ENCODE measurements at places on chromosomes 2 and 18. TPM values are rescaled to one million over a fixed set of nuclear protein-coding genes. Genes with fewer than 3 reads are reported as not detected.

Gene CMPK2
- total RNA-seq = 3.8 TPM

Gene BOLL
- not detected for total RNA-seq

Gene CPO
- 0.16 TPM for total RNA-seq

Gene CABLES1
- 5.7 TPM for total RNA-seq

Gene ITGA4
- 0.60 TPM for total RNA-seq

GRCh38 chr2:43185146-43185545 is 41.3 kb downstream of the ZFP36L2 start:
- no peak for DNase-seq
- H3K27ac ChIP-seq = no peak overlapping the region
- no peak overlapping the region for H3K4me3 ChIP-seq
- H3K4me1 ChIP-seq = no peaks in the 10 kb centered on the region
- no peaks in the 10 kb centered on the region for H3K36me3 ChIP-seq

GRCh38 chr18:63795606-63796005 is 20.4 kb downstream of the SERPINB7 start:
- no peaks in the 10 kb centered on the region for H3K4me1 ChIP-seq
- no peaks in the 10 kb centered on the region for H3K36me3 ChIP-seq
- no peaks in the 10 kb centered on the region for H3K27me3 ChIP-seq
- H3K4me3 ChIP-seq = no peak overlapping the region
- no peak overlapping the region for H3K27ac ChIP-seq

- no peak overlapping the region for H3K27ac ChIP-seq
- no peaks in the 10 kb centered on the region for H3K27me3 ChIP-seq
- no peaks in the 10 kb centered on the region for H3K4me1 ChIP-seq
- H3K36me3 ChIP-seq = no peaks in the 10 kb centered on the region
- no peak overlapping the region for H3K4me3 ChIP-seq
- no peak for DNase-seq
Measured at GRCh38 chr2:22634167-22634566, 750.8 kb upstream of the KLHL29 start.

DNA sequence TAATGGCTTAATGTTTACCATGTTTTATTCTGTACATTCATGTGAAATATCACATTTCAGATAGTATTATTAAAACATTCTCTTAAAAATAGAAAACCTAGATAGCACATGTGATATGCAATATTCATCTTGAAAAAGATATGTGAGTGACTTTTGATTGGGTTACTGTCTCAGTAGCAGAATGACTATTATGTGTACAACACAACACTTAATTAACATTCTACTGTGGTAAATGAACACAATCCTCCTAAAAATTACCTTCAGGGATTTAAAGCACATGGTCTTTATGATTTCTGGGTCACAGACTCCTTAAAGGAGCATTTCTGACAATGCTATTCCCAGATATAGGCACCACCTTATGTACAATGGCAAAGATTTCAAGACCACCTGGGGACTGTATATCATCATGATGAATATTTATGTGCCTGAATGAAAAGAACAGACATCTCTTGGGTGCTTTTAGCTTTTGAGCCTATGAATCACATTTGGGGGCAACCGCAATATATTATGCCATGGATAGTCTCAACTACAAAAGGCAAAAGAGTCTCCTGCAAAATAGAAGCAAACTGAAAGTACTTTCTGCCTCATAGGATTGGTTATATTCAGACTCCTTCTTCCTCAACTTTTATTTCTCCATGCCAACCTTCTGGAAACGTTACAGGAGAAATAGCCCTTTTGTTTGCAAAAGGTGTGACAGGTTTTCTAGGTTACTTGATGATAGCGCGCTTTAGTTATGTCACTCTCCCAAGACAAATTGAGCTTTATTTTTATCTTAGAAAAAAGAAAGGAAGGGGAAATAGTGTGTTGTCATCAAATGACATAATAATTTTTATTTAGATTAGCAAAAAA is 259.0 kb downstream of the CALCRL start:
- H3K4me3 ChIP-seq = no peak overlapping the region
- H3K27me3 ChIP-seq = no peaks in the 10 kb centered on the region
- H3K36me3 ChIP-seq = no peaks in the 10 kb centered on the region
- H3K27ac ChIP-seq = no peak overlapping the region
- no peaks in the 10 kb centered on the region for H3K4me1 ChIP-seq

DNA sequence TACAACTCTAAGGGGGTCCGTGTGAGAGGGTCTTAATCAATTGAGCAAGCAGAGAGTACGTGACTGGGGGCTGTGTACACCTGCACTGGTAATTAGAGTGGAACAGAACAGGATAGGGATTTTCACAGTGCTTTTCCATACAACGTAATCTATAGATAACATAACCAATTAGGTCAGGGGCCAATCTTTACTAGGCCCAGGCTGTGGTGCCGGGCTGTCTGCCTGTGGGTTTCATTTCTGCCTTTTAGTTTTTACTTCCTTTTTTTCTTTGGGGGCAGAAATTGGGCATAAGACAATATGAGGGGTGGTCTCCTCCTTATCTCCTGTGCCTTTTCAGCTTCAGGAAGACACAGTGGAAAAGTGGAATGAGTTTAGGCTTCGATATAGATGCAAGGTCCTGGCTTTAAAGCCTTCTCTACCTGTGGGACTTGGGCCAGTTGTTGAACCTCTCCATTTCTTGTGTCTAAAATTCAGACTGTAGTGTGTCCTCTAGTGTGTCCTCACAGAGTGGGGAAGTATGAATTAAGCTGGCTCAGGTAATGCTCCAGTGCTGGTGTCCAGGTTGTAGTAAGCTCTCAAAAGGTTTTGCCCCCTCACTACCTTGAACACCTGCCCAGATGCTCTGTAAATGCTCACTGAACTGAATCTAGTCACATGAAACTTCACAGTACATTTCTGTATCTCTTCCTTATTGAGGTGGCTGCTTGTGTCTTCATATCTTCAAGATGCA is 422.8 kb downstream of the SETBP1 start:
- no peaks in the 10 kb centered on the region for H3K36me3 ChIP-seq
- no peak for DNase-seq
- H3K4me1 ChIP-seq = no peaks in the 10 kb centered on the region
- H3K4me3 ChIP-seq = no peak overlapping the region

DNA sequence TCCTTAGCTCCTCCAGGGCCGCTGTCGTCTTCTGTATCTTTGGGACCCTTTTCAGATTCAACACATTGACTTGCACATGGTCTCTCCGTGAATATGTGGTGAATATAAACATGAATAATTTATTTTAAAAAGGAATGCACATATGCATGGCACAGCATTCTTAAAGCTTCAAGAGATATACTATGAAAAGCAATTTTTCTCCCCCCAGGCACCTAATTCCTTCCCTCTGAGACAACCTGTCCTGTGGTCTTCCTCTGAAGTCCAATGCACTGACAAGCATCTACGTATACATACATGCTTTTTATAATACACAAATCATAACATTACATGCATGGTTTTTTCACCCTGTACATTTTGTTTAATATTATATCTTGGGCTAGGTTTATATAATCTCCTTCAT is 285.1 kb downstream of the MYT1L start:
- H3K4me3 ChIP-seq = no peak overlapping the region
- no peaks in the 10 kb centered on the region for H3K27me3 ChIP-seq
- peaks cover 8% of the 10 kb centered on the region for H3K4me1 ChIP-seq

DNA sequence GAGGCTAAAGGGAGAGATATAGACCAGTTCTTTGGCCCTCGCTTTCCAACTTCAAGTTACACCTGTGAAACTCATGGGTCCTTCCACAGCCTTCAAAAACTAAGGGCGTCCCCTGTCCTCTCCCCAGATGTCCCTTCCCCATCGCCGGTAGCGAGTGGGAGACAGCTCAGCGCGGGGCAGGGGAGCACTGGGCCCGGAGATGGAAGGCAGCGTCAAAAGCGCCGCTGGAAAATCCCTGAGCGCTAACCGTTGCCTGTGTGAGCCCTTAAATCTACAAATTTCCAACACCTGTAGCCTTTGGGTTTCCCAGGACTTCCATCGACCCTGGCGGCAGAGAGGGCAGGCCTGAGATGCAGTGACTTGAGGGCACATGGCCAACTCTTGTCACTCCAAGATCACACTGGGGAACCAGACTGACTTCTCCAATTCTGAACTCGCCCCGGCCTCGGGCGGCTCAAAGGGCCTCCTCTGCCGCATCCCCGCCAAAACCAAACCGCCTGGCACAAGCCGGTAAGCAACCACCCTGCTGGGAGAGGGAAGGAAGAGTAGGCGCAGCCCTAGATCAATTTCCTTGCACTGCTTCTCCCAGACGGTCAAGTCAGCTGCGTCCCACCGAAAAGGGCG is 879 bp upstream of the EPAS1 start:
- peak; percentile 75 for DNase-seq
- H3K36me3 ChIP-seq = no peaks in the 10 kb centered on the region
- H3K27me3 ChIP-seq = no peaks in the 10 kb centered on the region
- peaks cover 13% of the 10 kb centered on the region for H3K4me1 ChIP-seq
- peak overlapping the region; percentile 85 for H3K27ac ChIP-seq

GRCh38 chr2:120396013-120396860 is 50.3 kb downstream of the INHBB start:
- H3K4me1 ChIP-seq = no peaks in the 10 kb centered on the region
- H3K27me3 ChIP-seq = no peaks in the 10 kb centered on the region
- H3K4me3 ChIP-seq = no peak overlapping the region
- H3K36me3 ChIP-seq = no peaks in the 10 kb centered on the region
- H3K27ac ChIP-seq = no peak overlapping the region
- no peak for DNase-seq

DNA sequence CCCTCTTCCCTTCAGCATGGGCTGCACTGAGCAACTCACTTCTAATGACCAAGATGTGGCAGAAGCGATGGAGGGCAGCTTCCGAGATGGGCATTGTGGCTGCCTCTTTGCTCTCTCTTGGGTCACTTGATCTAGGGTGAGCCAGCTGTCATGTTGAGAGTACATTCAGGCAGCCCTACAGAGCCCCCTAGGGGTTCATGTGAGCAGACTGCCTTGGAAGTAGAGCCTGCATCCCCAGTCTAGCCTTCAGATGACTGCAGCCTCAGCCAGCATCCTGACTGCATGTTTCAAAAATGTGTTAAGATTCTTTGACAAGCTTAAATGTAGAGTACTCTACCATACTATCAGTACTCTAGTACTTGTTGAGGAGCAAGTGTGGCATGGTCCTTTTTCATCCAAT is 143.9 kb downstream of the NCK2 start:
- no peaks in the 10 kb centered on the region for H3K27me3 ChIP-seq
- peaks cover 6% of the 10 kb centered on the region for H3K36me3 ChIP-seq
- H3K27ac ChIP-seq = no peak overlapping the region
- no peak overlapping the region for H3K4me3 ChIP-seq
- no peak for DNase-seq

- H3K4me3 ChIP-seq = no peak overlapping the region
- no peaks in the 10 kb centered on the region for H3K4me1 ChIP-seq
- H3K27me3 ChIP-seq = no peaks in the 10 kb centered on the region
- DNase-seq = no peak
- no peaks in the 10 kb centered on the region for H3K36me3 ChIP-seq
Measured at GRCh38 chr18:46294318-46294717, 190.1 kb downstream of the HAUS1 start.

GRCh38 chr2:46339200-46339599 is 42.0 kb downstream of the EPAS1 start:
- no peak overlapping the region for H3K4me3 ChIP-seq
- no peak for DNase-seq
- H3K4me1 ChIP-seq = peaks cover 63% of the 10 kb centered on the region
- H3K27ac ChIP-seq = peak overlapping the region; percentile 53
- no peaks in the 10 kb centered on the region for H3K36me3 ChIP-seq

DNA sequence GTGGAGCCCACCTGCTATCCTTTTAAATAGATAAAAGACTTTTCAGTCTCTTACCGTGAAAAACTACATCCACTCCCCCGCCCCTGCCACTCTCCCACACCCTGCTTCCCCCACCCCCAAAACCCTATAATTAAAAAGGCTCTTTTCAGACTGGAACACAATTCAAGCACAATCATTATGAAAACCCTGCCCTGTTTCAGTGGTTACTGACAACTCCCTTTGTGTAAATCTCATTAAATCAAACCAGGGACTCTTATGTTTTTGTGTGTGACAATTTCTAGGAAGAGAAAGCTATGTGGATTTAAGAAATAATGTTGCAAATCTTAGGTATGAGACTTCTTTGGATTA is 21.0 kb upstream of the ZNF532 start:
- no peaks in the 10 kb centered on the region for H3K27me3 ChIP-seq
- H3K4me1 ChIP-seq = no peaks in the 10 kb centered on the region
- no peak overlapping the region for H3K27ac ChIP-seq
- DNase-seq = no peak

DNA sequence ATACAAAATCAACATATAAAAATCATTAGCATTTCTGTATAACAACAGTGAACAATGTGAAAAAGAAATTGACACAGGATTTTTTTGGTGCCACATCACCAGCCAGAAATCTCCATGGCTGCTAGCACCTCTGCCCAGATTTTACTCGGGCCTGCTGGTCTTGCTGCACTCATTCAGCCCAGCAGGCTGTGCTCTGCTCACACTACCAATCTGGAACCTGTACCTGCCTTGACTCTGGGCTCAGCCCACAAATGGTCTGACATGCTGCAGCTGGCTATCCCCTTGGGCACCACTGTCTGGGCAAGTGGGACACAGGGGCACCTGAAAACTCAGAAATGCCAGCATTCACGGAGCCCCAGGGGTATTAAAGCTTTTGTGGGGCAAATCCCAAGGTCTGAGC is 392.5 kb upstream of the NRXN1 start:
- no peaks in the 10 kb centered on the region for H3K27me3 ChIP-seq
- H3K4me3 ChIP-seq = no peak overlapping the region
- no peak overlapping the region for H3K27ac ChIP-seq
- no peaks in the 10 kb centered on the region for H3K36me3 ChIP-seq

GRCh38 chr2:222240676-222241049 is 58.1 kb downstream of the PAX3 start:
- DNase-seq = no peak
- no peak overlapping the region for H3K27ac ChIP-seq
- H3K4me1 ChIP-seq = peaks cover 5% of the 10 kb centered on the region
- H3K4me3 ChIP-seq = no peak overlapping the region

DNA sequence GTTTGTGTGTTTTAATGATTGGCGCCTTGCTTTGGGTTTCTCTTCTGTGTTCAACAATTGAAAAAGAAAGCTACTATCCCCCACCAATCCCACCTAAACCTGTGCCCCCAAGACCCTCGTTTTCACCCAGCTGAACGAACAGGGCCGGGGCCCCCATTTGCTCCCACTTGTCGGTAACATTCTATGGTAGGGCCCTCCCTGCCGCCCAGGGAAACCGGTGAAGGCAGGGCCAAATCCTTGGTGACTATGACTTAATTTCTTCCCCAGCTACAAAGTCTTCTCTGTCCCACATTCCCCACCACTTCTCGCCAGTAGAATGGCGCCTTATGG is 598 bp upstream of the SNRNP200 start:
- H3K4me1 ChIP-seq = peaks cover 3% of the 10 kb centered on the region
- H3K27ac ChIP-seq = peak overlapping the region; percentile 69
- H3K4me3 ChIP-seq = peak overlapping the region; percentile 76
- peaks cover 6% of the 10 kb centered on the region for H3K36me3 ChIP-seq
- no peak for DNase-seq

GRCh38 chr18:12657684-12658425 is at the start of gene SPIRE1:
Gene SPIRE1 (minus strand): TSS chr18:12658107. CDS start chr18:12657866, 241 bp downstream.
- peak; percentile 78 for DNase-seq
- peak within 1 kb of the TSS; percentile 74 for H3K27ac ChIP-seq
- no peaks in the 10 kb centered on the region for H3K27me3 ChIP-seq
- H3K36me3 ChIP-seq = no peaks in the 10 kb centered on the region
- H3K4me3 ChIP-seq = peak within 1 kb of the TSS; percentile 63
- H3K4me1 ChIP-seq = peaks cover 18% of the 10 kb centered on the region
